Activated T-cell treated with anti-CD3 and anti-CD28 coated beads, Interleukin-2, amount 50 U/mL, for 72 hours (primary cell): ENCODE measurements at places on chromosomes 2 and 18. TPM values are rescaled to one million over a fixed set of nuclear protein-coding genes. Genes with fewer than 3 reads are reported as not detected.

- H3K36me3 ChIP-seq = no peaks in the 10 kb centered on the region
- H3K4me1 ChIP-seq = no peaks in the 10 kb centered on the region
- H3K27me3 ChIP-seq = no peaks in the 10 kb centered on the region
- no peak for DNase-seq
- H3K4me3 ChIP-seq = no peak overlapping the region
- H3K27ac ChIP-seq = no peak overlapping the region
Observed at GRCh38 chr2:233824373-233824772, 30.0 kb downstream of the HJURP start.

DNA sequence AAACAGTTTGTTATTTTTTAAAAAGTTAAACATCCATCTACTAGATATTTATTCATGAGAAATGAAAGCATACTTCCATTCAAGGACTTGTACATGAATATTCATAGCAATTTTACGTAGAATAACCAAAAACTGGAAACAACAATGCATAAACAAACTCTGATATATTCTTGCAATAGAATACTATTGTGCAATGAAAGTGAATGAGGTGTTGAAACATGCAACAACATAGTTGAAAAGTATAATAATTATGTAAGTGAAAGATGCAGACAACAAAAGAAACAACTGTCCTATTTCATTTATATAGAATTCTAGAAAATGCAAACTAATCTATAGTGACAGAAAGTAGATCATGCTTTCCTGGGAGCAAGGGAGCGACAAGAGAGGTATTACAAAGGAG, 206.6 kb upstream of the KLHL29 start:
- H3K4me3 ChIP-seq = no peak overlapping the region
- H3K27me3 ChIP-seq = no peaks in the 10 kb centered on the region
- no peaks in the 10 kb centered on the region for H3K36me3 ChIP-seq
- H3K27ac ChIP-seq = no peak overlapping the region
- no peak for DNase-seq

DNA sequence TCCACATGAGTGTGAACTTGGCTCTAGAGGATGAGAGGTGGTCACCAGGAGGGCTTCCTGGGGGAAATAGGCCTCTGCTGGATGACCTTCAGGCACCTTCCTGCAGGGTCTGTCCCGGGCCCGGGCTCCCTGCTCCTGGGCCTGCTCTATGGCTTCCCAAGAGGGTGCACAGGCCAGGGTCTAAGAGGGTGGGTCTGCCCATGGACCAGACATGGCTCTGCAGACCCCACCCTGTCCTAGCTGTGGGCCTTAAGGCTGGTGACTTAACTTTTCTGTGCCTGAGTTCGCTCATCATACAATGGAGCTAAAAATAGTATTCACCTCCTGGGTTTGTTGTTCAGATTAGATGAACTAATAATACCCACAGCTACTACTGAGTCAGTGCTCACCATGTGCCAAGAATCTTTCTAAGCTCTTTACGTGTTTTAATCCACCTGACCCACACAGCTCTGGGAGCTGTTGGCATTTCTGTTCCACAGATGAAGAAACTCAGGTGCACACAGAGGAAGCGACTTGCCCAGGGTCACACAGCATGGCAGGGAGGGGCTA, 14.4 kb downstream of the INHBB start:
- no peaks in the 10 kb centered on the region for H3K27me3 ChIP-seq
- H3K4me1 ChIP-seq = no peaks in the 10 kb centered on the region
- no peaks in the 10 kb centered on the region for H3K36me3 ChIP-seq
- H3K27ac ChIP-seq = no peak overlapping the region
- no peak overlapping the region for H3K4me3 ChIP-seq

DNA sequence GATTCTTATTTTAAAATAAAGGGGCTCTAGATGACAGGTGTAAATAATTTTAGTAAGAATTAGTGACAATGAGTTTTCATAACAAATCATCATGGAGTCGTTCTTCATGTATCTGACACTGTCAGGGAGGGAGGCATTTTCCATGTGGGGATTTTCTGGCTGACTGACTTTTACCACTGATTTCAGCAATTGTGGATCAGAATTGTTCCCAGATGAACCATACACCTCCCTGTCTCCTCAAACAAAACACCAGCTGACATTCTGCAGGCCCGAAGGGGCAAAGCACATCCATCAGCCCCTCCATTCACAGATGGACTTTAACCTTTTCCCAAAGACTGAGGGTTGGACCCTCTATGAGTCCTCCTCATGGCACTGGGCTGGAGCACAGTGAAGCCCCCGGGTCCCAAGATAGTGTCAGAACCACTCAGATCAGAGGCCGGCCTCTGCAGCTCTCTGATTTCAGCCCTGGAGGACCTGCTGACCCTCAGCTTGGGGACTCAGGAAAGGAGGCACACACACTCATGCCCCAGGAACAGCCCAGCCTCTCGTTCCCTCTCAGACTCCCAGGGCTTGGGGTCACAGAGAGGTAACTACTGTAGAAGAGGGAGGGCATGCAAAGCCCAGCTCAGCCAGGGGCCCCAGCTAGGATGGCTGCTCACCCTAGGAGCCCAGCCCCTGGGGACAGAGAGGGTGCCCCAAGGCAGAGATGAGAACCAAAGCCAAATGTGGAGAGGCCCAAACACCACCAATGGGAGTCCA, 43.2 kb upstream of the LOXHD1 start:
- H3K36me3 ChIP-seq = peaks cover 3% of the 10 kb centered on the region
- peaks cover 10% of the 10 kb centered on the region for H3K27me3 ChIP-seq
- no peaks in the 10 kb centered on the region for H3K4me1 ChIP-seq
- no peak overlapping the region for H3K27ac ChIP-seq

GPBAR1 gene
- total RNA-seq = 1.4 TPM

MCEE gene
- total RNA-seq = 31.8 TPM
